Psoas muscle (tissue), 8 donors: ENCODE measurements at places on chromosomes 7 and 10. TPM values are rescaled to one million over a fixed set of nuclear protein-coding genes. Genes with fewer than 3 reads are reported as not detected.

GRCh38 chr10:60434418-60435046 is 44.9 kb upstream of the ANK3 start:
- no peak overlapping the region for H3K4me3 ChIP-seq
- H3K27ac ChIP-seq: no peak overlapping the region
- H3K27me3 ChIP-seq: no peaks in the 10 kb centered on the region

- H3K4me1 ChIP-seq: no peaks in the 10 kb centered on the region
- H3K27ac ChIP-seq: no peak overlapping the region
- DNase-seq: no peak
- no peaks in the 10 kb centered on the region for H3K36me3 ChIP-seq
- no peak overlapping the region for H3K4me3 ChIP-seq
- no peaks in the 10 kb centered on the region for H3K27me3 ChIP-seq
These were observed 1214.7 kb downstream of the SORCS3 start for GRCh38 chr10:105855791-105856190.

LIPF gene
- total RNA-seq: not detected

MYH16 gene
- not detected for total RNA-seq

GRCh38 chr10:78375854-78376785 is 342.5 kb downstream of the RPS24 start:
- DNase-seq: no peak
- no peak overlapping the region for H3K4me3 ChIP-seq
- H3K4me1 ChIP-seq: no peaks in the 10 kb centered on the region
- H3K36me3 ChIP-seq: no peaks in the 10 kb centered on the region
- H3K27ac ChIP-seq: no peak overlapping the region
- H3K27me3 ChIP-seq: no peaks in the 10 kb centered on the region

ANKRD22 gene
- total RNA-seq: not detected

GRCh38 chr7:54799792-54800191 is 40.8 kb upstream of the SEC61G start:
- no peak overlapping the region for H3K4me3 ChIP-seq
- H3K27ac ChIP-seq: no peak overlapping the region
- DNase-seq: no peak
- H3K27me3 ChIP-seq: no peaks in the 10 kb centered on the region

- no peaks in the 10 kb centered on the region for H3K27me3 ChIP-seq
- peak; percentile 51 for DNase-seq
- peaks cover 15% of the 10 kb centered on the region for H3K4me1 ChIP-seq
These were observed 53.8 kb downstream of the KCTD7 start for GRCh38 chr7:66682350-66683093.

- H3K27me3 ChIP-seq: peaks cover 5% of the 10 kb centered on the region
- H3K36me3 ChIP-seq: no peaks in the 10 kb centered on the region
- no peak overlapping the region for H3K27ac ChIP-seq
These were observed 16.6 kb upstream of the CAMK1D start for GRCh38 chr10:12332572-12333379.
